ENCODE measurements at places on chromosomes 3 and 15.
A peak's percentile ranks its signal among the peaks of the same experiment; 100 is the strongest.

DNA sequence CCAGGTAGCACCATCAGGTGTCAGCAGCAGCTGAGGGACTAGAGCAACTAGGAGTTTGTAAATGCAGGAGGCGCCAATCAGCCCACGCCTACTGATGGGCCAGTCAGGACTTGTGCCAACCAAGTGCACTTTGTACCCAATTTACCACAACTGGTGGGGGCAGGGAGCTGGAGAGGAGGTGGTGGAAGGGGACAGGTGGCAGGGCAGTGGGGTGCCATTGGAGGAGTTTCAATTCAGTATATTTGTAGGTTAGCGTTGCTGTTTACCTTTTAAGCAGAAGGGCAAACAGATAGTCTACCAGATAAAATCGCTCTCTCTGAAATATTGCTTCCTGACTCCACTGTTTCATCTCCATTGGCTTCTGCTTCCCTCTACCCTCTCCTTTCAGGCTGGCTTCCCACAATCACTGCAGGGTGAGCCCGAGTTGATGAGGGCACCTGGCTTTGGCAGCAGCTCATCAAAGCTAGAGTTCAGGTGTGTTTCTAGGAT is 75.7 kb downstream of the TRIM69 start:
- no peak for DNase-seq

DNA sequence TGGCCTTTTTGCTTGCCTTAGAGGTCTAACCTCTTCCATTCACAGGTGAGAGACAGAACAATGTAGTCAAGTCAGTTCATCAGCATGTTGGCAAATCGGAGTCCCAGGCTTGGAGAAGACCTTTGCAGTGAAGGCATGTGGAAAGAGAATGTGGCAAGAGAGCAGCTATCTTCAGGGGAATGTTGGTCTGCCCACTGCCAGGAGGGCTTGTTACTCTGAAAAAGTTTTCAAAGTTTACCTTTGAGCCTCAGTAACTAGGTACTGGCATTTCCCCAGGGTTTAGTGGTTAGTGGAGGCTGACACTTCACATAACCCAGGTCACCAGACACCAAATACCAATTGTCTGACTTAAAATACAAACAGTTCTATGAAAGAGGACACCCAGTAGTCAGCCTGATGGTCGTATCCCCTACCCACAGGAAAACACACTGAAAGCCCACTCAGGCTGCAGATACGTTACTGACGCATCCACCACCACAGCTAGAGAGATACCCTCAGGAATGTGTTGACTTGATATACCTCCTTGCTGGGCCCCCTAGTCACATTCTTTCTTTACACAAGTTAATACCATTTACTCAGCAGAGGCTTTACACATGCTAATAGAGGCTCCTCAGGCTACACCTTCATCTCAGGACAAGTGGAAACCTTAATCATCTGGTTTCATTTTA is 9.7 kb upstream of the ARID3B start:
- DNase-seq: peak; percentile 98

DNA sequence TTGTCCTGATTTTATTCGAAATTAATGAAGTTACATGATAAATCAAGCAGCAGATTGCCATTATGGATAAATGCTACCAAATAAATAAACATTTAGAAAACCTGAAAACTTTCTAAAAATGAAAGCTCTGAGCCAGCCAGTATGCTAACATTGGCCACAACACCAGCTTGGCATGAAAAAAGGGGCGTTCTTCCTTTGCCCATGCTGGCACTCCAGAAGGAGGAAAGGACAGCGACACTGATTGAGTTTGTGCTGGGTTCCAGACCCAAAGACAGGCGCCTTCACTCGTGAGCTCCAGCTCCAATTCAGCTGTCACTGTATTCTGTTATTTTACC is 5.1 kb downstream of the STIMATE start:
- no peak for DNase-seq

GRCh38 chr3:147915057-147915456 is 505.9 kb downstream of the ZIC1 start:
- peak; percentile 47 for DNase-seq

DNA sequence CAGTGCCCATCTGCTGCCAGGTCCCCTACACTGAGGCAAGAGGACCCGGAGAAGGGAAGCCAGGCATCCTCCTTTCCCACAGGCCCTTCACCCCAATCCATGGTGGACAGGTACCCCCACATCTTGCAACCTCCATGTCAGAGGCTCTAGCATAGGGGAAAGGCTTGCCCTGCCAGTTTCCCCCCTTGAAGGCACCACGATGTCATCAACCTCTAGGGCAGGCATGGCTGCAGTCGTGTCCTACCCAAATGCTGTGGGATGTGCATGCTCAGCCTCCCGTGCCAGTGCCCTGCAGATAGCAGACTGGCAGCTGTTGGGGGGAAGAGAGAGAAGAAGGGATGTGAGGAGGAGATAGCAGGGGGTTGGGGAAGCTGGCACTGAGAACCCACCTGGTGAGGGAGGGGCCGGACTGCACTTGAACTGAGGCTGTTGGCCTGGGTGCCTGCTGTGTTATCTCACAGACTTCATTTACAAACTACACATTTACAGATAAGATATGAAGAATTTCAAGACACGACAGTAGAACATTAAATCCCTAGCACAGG is 197.5 kb downstream of the ADAMTS9 start:
- DNase-seq: no peak

GRCh38 chr3:95341314-95341713 is 1278.5 kb downstream of the NSUN3 start:
- DNase-seq: no peak

DNA sequence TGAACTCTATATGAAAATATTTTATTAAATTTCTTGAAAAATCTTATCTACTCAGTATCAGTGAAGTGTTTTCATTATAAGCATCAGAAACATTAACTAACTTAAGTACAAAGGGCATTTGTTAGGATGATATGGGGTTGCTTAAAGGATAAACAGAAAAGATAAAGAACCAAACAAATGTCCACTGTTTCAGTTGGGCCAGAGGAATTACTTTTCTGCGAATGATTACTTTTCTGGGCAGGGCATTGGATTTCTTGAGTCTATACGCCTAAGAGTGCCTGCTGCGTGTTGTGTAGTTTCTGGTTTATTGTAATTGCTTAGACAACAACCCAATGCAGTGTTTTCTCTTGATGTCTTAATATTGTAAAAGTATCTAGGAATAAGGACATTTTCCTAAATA is 52.8 kb downstream of the NEO1 start:
- DNase-seq: no peak

GRCh38 chr3:105853801-105854432 is 14.9 kb downstream of the CBLB start:
- DNase-seq: no peak

DNA sequence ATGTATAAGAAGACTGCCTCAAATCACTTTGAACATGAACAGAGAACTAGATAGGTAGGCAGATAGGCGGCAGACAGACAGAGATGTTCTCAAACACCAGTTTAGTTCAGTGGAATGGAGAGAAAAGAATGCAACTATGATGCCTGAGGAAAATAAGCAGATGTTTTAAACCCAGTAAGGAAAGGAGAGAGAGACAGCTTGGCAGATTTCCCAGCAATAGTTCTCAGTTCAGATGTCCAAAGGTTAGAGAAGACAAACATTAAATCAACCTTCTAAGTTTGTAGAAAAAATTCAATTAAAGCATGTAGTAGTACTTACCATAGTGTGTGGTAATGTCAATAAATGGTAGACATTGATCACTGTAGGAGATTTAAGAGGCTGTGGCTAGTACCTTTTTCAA is 209.6 kb upstream of the PFN2 start:
- DNase-seq: peak; percentile 78

DNA sequence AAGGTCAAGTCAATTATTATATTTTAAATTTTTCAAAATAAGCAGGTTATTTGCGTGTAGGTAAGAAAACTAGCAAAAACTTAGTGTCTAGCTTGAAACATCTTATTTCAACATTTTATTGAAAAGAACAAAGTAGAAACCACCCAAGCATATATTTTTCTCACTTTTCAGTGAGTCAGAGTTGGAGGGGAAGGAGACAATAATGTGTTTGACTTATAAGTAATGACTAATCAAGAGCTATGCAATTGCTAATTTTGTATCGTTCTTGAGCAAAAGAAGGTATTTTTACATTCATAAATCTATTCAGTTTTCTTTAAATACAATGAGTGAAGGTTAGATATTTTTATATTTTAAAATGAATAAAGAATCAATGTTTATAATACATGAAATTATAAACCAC is 54.4 kb upstream of the P2RY1 start:
- peak; percentile 33 for DNase-seq

DNA sequence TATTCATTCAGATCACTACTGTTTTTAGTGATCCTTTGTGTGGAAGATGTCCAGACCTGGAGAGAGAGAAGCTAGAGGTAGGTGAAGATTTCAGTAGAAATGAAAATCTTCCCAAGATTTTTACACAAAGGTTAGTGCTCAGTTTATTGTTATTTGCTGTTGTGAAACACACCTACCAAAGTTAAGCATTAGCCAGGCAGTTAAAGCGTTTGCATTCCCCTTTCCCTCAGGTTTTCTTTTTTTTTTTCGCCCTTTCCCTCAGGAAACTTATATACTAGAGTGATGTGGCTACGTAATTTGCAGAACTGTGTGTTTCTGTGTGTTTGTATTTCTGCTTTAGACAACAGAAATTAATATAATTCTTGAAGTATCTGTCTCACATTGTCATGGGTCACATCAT is 34.5 kb downstream of the USP3 start:
- DNase-seq: no peak

DNA sequence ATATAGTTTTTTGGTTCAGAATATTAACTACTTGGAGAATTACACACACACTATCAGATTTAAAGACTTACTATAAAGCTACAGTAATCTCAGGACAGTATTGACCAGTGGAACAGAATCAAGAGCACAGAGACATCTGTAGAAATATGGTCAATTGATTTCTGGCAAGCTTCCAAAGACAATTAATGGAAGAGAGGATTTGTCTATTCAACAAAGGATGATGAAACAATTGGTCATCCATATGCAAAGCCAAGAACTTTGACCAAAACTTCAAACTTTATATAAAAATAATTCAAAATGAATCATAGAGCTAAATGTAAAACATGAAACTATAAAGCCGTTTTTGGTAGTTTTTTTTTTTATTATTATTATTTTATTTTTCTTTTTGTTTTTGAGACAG is 29.8 kb upstream of the MB21D2 start:
- DNase-seq: peak; percentile 17

- no peak for DNase-seq
Observed at GRCh38 chr3:107365051-107365450, 12.2 kb upstream of the CCDC54 start.

- DNase-seq: no peak
Observed at GRCh38 chr15:91783008-91783407, 70.5 kb upstream of the SLCO3A1 start.

- no peak for DNase-seq
Observed at GRCh38 chr3:16286161-16286560, 21.1 kb downstream of the OXNAD1 start.

GRCh38 chr15:32844118-32844711 is 126.4 kb downstream of the GREM1 start:
- peak; percentile 78 for DNase-seq

GRCh38 chr3:11558002-11558401 is 85.7 kb downstream of the VGLL4 start:
- peak; percentile 92 for DNase-seq

GRCh38 chr3:142209655-142210054 is 15.7 kb downstream of the GK5 start:
- DNase-seq: peak; percentile 82

DNA sequence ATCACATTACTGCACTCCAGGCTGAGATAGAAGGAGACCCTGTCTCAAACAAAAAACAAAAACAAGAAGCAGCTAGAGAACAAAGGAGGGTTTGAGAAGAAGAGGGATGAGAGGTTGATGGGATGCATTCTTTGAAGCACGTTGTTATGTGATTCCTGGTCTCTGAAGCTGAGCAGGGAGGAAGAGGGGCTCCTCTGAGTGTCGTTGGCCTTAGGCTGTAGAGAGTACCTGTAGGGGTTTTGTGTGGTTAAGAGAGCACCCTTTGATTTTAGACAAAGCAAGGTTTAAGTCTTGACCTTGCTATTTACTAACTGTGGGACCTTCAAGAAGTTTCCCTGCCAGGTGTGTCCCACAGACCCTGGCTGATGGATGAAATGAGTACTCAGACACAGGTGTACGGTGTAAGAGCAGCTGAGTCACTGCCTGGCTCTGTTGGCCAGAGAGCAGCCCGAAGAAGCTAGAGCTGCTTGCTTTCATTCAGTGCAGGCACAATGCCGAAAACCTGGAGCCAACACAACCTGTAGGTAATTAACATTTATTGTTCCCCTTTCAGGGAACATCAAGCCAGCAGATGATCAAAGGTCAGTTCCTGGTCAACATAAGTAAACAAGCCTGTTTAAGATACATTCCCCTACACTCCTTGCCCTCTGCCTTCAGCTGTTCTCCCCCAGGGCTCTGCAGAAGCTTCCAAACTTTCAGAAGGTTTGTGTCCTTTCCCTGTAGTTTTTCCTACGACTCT is 67.2 kb downstream of the LRRK1 start:
- DNase-seq: no peak

DNA sequence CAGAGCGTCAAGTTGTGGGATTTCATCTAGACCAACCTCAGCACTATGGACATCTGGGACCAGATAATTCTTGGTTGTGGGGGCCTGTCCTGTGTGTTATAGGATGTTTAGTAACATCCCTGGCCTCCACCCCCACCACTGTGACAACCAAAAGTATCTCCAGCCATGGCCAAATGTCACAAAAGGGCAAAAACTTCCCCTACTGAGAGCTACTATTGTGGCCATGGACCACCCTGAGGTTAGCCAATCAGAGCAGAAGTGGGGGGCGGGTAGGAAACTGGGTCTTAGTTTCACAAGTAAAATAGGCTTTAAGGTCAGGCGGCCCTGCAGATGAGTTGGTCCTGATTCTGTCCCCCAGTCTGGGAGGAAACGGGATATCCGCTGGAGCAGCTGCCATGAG is 25.4 kb downstream of the KIF7 start:
- DNase-seq: no peak

GRCh38 chr3:56118968-56119367 is 349.3 kb downstream of the ERC2 start:
- DNase-seq: no peak

DNA sequence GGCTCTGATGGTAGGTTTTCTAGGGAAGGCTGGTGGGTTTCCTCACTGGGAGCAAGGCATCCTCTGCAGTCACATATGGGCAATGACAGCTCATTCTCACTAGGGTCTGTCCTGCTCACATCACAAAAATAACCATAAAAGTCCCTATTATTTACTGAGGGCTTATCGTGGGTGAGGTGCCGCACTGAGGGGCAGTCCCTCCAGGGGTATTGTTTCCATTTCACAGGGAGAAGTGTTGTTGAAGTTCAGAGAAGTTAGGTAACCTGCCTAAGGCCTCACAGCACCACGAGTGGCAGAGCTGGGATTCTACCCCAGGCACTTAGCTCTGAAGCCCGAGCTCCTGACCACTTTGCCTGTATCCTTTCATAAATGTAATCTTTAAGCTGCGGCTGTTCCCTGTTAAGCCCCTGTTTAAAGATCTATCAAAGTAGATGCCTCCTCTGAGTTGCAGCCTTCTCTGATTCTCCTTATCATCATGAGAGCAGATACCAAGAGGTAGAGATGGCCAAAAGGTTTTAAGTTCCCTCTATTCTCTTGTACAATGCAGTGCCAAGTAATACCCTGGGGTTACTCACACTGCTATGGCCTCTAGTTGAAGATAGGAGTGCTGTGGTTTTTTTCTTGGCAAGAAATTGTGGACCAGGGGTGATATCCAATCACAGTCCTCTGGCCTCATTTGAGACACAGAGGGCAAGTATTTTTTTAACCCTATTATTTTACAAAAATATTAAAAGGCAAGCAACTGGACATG is 107.0 kb downstream of the RPLP1 start:
- peak; percentile 36 for DNase-seq

- no peak for DNase-seq
Observed at GRCh38 chr3:55446850-55447249, 40.3 kb downstream of the WNT5A start.

- peak; percentile 65 for DNase-seq
Observed at GRCh38 chr3:44223299-44223698, 18.4 kb upstream of the TOPAZ1 start.

GRCh38 chr3:59319442-59319841 is 269.6 kb upstream of the CFAP20DC start:
- no peak for DNase-seq

Data from fibroblast of lung (primary cell).